Renal cortical epithelial cell (primary cell): ENCODE measurements at places on chromosomes 1 and 21. TPM values are rescaled to one million over a fixed set of nuclear protein-coding genes. Genes with fewer than 3 reads are reported as not detected.

DNA sequence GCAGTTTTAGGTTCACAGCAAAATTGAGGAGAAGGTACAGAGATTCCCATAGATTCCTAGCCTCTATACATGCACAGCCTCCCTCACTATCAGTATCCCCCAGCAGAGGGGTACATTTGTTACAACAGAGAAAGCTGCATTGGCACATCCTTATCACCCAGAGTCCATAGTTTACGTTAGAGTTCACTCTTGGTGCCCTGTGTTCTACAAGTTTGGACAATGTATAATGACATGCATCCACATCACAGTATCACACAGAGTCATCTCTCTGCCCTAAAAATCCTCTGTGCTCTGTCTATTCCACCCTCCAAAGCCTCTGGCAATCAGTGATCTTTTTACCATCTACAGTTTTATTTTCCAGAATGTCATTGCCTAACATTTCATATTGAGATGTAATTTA, 22.3 kb upstream of the RGS16 start:
- no peak for DNase-seq

DNA sequence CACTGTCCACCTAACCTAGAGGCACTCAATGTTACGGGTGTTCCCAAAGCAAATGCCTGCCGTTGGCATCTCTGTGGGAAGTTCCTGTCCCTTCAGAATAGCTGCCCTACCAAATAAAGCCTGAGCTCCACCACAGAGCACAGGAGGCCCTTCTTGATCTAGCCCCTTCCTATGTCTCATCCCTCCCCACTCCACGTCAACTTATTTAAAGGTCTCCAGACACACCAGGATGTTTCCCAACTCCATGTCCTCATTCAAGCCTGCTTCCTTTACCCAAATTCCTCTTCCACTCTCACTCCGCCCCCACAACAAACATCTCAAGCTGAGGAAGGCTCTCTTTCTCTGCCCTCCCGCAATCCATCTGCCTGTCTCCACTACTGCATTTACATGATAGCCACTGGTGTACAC, 87.7 kb downstream of the TGFBR3 start:
- DNase-seq = no peak

GRCh38 chr1:109247401-109248365, 1.7 kb upstream of the CELSR2 start:
- DNase-seq = no peak

DNA sequence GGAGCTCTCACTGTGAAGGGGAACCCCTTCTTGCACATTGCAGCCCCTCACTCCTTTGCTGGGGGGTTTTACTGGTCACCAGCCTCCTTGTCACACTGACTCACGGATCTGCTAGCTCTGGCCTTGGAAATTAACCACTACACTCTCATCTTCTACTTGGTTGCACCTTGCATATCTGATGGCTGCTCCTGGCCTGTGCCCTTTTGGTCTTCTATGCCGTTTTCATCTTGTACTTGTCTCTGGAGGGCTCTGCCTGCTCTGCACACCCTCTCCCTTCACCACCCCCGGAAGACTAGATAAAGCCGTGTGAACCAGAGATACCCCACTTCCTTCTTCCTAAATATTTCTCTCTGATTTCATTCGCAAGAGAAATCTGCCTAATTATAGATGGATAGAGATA, 44.6 kb downstream of the CD247 start:
- no peak for DNase-seq

DNA sequence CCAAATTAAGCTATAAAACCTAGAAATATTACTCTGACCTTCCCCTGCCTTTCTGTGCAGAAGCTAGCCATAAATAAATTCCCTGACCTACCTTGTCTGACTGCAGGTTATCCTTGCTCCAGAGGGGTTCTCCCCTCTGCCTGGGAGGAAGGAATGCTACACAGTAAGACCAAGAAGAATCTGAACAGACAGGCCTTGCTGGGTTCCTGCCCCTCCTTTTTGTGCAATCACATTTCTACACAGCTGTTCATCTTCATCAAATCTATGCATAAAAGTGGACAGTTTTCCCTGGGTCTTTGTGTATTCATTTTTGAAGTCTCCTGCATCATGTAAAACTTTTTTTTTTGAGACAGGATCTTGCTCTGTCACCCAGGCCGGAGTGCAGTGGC, 50.6 kb downstream of the DNTTIP2 start:
- no peak for DNase-seq

- peak; percentile 97 for DNase-seq
Observed at GRCh38 chr1:56831871-56832693, 12.9 kb upstream of the FYB2 start.

DNA sequence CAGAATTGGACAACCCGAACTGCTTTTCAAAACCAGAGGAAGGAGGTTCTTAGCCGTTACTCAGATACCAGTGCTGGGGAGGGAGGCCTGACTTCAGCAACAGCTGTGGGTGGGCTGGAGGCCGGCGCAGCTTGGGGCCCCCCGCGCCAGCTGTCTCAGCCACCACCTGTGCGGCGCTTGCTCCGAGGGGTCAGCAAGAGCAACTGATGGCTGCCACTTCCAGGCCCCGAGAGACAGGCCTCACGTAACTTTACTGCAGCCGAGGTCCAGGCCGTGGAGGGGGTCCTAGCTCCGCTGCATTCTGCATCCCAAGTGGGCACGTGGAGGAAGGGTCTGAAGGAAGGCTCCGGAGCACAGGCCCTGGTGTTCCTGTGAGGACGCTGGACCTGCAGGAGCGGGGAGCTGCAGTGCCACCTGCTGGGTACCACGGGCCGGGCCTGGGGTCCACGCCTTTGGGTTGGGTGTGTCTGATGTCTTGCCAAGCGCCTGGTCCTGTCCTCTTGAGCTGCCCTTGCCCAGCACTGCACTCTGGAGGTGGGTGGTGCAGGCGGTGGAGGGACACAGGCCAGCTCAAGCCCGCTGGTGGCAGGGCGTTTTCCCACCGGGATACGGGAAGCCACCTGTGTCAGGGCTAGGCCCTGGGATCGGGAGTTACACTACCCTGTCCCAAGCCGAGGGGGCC, 9.8 kb downstream of the THAP3 start:
- DNase-seq = no peak

- DNase-seq = no peak
Observed at GRCh38 chr1:244349581-244350001, 102.1 kb downstream of the ADSS2 start.

GRCh38 chr1:100530880-100531487, 7.0 kb upstream of the GPR88 start:
- peak; percentile 22 for DNase-seq

Gene TRIM67
- total RNA-seq = 0.10 TPM in 1 of 2 replicates, not detected in the other

DNA sequence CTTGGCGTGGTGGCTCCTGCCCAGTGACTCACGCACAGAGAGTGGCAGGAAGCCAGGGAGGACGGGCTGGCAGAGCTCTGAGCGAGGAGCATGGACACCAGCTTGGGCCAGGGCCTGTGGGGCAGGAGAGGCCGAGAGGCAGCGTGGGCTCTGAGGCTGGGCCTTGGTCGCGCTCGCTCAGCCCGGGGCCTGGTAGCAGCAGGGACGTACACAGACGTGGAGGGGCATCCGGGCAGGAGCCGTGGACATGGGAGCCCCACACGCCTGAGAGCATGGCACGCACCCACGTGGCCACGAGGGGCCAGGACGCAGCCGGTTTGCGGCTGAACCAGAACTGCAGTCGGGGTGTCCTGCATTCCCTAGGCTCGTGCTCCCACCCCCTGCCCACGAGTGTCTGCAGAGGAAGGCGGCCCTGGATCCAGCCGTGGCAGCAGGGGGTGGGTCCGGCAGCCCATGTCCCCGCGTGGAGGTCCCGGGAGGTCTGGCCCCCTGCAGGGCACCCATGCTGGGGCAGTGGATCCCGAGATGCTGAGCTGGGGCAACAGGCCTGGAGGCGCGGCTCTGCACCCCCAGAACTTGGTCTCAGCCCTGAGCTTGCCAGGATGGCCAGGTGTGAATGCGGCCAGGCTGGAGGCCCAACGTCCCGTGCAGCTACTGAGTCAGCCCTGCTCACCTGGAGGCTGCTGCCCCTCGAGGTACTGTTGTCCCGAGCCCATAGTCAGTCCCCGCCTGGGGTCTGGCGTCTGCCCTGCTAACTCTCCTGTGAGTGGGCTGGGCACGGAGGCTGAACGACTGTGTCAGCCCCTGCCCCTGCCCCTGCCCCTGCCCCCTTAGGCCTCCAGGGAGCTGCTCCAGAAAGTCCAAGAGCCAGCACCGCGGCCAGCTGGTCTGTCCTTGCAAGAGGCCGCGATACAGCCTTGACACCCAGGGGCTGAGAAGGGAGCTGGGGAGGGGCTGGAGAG, 61.6 kb downstream of the SLX9 start:
- DNase-seq = peak; percentile 36

GRCh38 chr1:47257224-47257623, 25.2 kb upstream of the TAL1 start:
- no peak for DNase-seq

- DNase-seq = no peak
Observed at GRCh38 chr21:41029571-41029970, 138.4 kb upstream of the BACE2 start.

- DNase-seq = no peak
Observed at GRCh38 chr1:39842030-39842678, 41.1 kb downstream of the TRIT1 start.

DNA sequence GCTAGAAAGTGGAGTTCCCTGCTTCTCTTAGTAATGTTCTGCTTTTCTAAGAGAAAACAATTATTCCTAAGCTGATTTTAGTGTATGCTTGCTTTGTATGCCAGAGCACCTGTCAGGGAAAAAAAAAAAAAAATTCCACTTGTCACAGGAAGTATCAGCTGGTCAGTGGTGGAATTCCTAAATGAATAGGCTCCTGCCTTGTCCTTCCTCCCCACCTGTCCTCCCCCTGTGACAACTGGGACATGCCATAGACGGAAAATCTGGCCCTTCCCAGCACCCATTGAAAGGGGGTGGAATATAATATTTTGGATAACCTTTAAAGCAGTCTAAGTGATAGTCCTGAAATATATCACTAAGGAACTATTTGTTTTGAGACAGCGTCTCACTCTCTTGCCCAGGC, 10.8 kb downstream of the FNDC5 start:
- no peak for DNase-seq

- no peak for DNase-seq
Observed at GRCh38 chr1:56551691-56552090, 27.7 kb downstream of the PLPP3 start.

Gene NRAS
- total RNA-seq = 81.6 and 107 TPM in 2 replicates

- no peak for DNase-seq
Observed at GRCh38 chr1:235278233-235278914, 49.6 kb downstream of the ARID4B start.

DNA sequence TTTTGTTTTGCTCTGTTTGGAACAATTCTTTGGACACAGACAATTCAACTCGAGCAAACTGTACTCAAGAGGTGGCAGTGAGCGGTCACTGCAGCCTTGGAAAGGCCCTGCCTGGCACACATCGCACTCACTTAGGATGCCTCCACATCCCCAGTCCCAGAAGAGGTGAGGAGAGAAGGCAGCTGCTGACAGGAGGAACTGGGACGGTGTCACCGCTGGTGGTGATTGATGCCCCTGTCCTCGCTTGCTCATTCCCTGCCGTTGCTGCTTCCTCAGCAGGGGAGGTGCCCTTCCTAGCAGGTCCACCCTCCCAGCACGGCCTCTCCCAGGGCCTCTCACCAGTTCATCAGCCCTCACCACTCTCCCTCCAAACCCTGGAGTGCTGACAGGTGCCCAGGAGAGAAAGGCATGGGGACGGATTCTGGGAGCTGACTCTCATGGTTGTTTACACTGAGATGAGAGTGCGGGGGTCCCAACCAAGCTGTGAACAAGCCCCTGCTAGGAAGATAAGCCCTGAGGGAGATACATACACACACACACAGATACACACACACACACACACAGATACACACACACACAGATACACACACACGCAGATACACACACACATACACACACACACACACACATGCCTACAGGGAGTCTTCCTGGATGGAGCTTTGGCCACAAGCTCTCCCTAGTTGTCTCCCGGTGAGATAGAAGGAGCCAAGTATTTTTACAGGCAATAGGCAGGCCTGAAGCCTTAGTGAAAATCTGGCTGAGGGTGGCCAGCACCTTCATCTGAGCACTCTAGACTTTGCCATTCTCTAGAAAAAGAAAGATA, 101.1 kb downstream of the CDC7 start:
- no peak for DNase-seq

GRCh38 chr1:162471290-162471853, 26.2 kb upstream of the UHMK1 start:
- DNase-seq = no peak

DNA sequence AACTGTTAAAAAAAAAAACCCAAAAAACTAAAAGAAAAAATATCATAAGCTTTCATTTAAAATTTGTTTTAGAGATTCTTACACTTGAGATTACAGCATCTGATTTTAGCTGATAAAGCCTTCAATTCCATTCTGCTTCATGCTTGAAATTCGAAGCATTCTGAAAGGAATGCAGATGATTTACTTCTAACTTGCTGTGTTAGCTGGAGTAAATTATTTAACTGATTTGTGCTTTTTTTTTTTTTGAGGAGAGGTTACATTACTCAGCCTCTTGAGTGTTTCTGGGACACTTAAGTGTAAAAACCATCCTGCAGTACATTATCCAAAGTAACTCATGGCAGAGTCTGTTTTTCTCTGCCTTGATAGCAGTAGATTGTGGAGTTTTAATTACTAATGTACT, 4.5 kb upstream of the TRIM67 start:
- peak; percentile 57 for DNase-seq

Gene PLOD1
- 83.0 and 242 TPM in 2 replicates for total RNA-seq

GRCh38 chr1:177585302-177586220, 384.3 kb downstream of the SEC16B start:
- peak; percentile 54 for DNase-seq

Gene LGALS8
- 62.9 and 64.1 TPM in 2 replicates for total RNA-seq

- no peak for DNase-seq
Observed at GRCh38 chr1:182681568-182681912, 2.8 kb downstream of the RGS8 start.

- DNase-seq = peak; percentile 47
Observed at GRCh38 chr1:26785611-26786436, 1.9 kb upstream of the PIGV start.

GRCh38 chr1:193366764-193367507, 180.5 kb upstream of the B3GALT2 start:
- no peak for DNase-seq

Gene AMY1C
- not detected in 2 replicates for total RNA-seq

- no peak for DNase-seq
Observed at GRCh38 chr1:32775640-32776337, 41.4 kb downstream of the YARS1 start.

- DNase-seq = no peak
Observed at GRCh38 chr1:29455781-29456180, 219.5 kb downstream of the PTPRU start.

DNA sequence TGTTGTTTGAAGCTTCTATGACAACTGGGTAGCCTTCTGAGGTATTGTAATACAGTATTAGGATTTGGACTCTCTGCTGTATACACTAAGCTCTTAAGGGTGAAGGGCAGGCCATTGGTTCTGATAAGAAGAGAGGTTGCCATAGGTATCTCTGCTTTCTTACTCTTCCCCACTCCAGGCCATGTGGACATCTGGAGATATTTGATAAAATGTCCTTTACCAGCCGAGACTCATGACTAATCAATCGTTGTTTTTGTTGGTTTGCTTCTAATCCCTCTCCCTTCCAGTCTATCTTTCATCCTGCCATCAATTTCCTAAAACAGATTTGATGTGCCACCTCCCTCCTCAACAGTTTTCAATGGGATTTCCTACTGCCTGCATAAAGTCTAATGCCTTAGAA, 64.6 kb upstream of the WDR26 start:
- DNase-seq = no peak

- no peak for DNase-seq
Observed at GRCh38 chr1:118716775-118717174, 271.4 kb downstream of the TBX15 start.

GRCh38 chr1:160129046-160129445, 13.5 kb downstream of the ATP1A2 start:
- DNase-seq = peak; percentile 23

GRCh38 chr1:44707959-44708831, 22.8 kb downstream of the RNU5D-1 start:
- DNase-seq = peak; percentile 54

GRCh38 chr1:206636671-206637070, 1.3 kb downstream of the DYRK3 start:
- no peak for DNase-seq

Gene SYNC
- total RNA-seq = 53.7 and 68.7 TPM in 2 replicates
